Upper lobe of right lung (tissue), 1 donor: ENCODE measurements at places on chromosomes 16 and 17. TPM values are rescaled to one million over a fixed set of nuclear protein-coding genes. Genes with fewer than 3 reads are reported as not detected.

DNA sequence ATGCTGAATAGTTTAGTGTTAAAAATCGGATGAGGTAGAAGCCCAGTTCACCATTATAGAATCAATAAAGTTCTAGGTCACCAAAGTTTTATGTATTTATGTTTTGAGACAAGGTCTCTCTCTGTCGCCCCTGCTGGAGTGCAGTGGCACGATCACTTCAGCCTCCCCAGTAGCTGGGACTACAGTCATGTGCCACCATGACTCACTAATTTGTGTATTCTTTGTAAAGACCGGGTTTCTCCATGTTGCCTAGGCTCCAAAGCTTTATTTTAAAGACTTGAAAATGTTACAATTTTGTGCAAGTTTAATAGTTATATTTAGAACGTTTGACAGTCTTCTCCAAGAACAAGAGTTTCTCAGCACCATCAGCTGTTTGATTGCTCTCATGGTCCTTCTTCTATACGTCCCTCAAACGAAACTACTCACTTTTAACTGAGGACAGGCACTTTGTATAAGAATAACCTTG is 32.1 kb downstream of the NDE1 start:
- no peaks in the 10 kb centered on the region for H3K4me1 ChIP-seq
- H3K4me3 ChIP-seq: no peak overlapping the region

GRCh38 chr17:76523084-76524037 is 14.1 kb downstream of the CYGB start:
- H3K36me3 ChIP-seq: no peaks in the 10 kb centered on the region
- peaks cover 30% of the 10 kb centered on the region for H3K4me1 ChIP-seq
- DNase-seq: peak; percentile 90
- no peaks in the 10 kb centered on the region for H3K27me3 ChIP-seq

TPSD1 gene
- total RNA-seq: 9.4 TPM

DNA sequence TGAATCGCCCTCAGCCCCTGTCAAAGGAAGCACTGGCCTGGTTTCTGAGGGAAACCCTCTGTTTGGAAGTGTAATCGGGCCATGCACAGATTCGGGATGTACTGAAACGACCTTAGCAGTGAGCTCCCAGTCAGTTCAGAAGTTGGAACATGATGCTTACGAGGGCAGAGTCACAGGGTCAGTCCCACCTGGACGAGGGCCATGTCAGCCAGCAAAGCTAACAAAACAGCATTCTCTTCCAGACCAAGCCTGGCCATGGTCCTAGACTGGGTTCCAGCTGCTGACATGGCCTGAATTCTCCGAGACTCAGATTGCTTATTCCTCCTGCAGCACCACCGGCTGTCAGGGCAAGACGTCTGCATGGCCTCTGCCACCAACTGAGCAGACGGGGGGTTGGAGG is 192.2 kb upstream of the WSCD1 start:
- no peak overlapping the region for H3K4me3 ChIP-seq
- no peak overlapping the region for H3K27ac ChIP-seq
- peaks cover 4% of the 10 kb centered on the region for H3K27me3 ChIP-seq
- no peaks in the 10 kb centered on the region for H3K36me3 ChIP-seq
- no peaks in the 10 kb centered on the region for H3K4me1 ChIP-seq

DNA sequence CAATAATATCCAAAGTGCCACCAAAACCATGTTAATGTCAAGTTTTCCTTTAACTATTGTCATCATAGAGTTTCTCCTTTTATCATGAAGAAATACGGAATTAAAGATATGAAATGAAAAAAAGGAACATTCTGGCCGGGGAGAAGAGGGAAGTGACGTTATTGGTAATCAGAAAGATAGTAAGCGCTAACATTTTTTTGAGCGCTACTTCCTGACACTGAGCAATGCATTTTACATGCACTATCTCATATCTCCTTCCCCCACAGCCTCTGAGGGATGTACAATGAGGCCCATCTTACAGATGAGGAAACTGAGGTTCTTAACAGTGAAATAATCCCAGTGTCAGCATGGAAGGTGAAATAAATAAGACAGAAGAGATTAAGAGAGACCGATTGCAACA is 410.9 kb downstream of the SOX9 start:
- no peak overlapping the region for H3K27ac ChIP-seq
- DNase-seq: no peak
- no peaks in the 10 kb centered on the region for H3K36me3 ChIP-seq
- H3K4me1 ChIP-seq: no peaks in the 10 kb centered on the region
- no peak overlapping the region for H3K4me3 ChIP-seq
- no peaks in the 10 kb centered on the region for H3K27me3 ChIP-seq

DNA sequence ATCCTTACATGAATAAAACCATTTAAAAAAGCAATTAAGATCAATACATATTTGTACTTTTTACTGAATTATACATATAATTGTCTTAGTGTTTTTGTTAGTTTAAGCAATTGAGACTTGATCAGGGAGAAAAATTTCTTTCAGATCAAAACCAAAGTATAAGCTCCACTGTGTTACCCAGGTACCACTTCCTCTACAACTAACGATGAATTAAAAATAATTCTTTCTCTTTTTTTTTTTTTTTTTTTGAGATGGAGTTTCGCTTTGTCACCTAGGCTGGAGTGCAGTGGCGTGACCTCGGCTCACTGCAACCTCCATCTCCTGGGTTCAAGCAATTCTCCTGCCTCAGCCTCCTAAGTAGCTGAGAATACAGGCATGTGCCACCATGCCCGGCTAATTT is 6.8 kb downstream of the FBXO47 start:
- no peak overlapping the region for H3K4me3 ChIP-seq
- H3K4me1 ChIP-seq: no peaks in the 10 kb centered on the region
- DNase-seq: no peak
- no peak overlapping the region for H3K27ac ChIP-seq
- no peaks in the 10 kb centered on the region for H3K27me3 ChIP-seq

DNA sequence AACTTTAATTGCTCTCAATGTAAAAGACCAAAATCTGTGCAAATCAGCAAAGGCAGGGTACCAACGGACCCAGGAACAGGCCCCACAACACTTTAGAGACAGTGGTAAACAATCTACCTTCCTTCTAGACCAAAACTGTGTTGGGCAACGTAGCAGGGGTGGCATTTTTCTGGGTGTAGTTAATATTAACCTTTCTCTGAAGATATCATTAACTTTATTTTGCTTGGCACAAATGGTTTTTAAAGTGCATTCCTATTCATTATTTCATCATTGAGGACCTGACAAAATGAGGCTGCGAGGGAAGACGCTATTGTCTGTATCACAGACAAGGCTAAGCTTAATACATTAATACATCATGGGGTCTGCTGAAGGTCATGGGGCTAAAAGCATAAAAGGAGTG is 37.9 kb upstream of the TRAP1 start:
- no peak overlapping the region for H3K4me3 ChIP-seq
- no peak for DNase-seq
- no peaks in the 10 kb centered on the region for H3K27me3 ChIP-seq

GRCh38 chr17:46943218-46943500 is 20.2 kb downstream of the GOSR2 start:
- peaks cover 32% of the 10 kb centered on the region for H3K36me3 ChIP-seq
- no peak overlapping the region for H3K4me3 ChIP-seq
- peaks cover 15% of the 10 kb centered on the region for H3K4me1 ChIP-seq
